AG08396 (cell line): ENCODE measurements at places on chromosomes 3 and 15.

DNA sequence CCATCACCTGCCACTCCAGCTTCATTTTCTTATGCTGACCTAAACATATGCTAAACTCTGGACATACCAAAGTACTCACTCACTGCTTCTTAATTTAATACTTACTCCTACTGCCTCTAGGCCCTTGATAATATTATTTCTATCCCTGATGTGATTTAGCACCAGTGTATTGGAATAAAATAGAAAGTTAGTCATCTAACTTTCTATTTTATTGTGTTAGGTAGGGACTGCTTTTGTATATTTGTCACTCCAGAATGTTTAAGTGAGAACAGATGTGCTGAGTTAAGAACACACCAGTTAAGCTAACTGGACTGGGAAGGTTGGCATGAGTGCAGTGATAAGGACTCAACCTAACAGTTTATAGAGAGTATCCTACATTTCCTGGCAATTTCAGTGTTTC, 6.5 kb upstream of the CLDN16 start:
- no peak for DNase-seq

DNA sequence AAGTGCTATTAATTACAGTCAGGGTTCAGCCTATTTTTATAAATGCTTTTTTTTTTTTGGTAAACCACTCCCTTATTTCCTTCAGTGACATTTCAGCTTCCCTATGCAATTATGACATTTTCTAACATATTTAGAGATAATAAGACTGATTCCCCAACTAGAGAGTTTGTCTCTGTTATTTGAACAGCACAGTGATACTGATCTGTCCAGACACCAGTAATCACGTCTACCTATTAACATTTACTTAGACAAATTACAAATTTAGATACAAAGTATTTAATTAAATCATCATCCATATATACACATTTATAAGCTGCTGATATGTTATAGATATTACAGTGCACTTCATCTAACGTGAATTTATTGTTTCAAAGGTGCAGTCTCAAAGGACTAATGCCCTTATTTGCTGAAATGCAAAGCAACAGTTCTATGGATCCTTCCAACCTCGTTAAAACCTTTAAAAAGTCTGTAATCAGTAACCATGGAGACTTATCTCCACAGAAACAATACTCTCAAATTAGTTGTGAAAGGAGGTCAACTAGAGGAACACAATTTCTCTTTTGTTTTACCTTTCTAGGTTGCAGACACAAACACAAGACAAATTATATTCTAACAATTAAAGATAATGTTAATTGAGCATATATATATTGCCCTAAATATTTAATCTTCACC, 1531.1 kb downstream of the SI start:
- DNase-seq, result no peak

DNA sequence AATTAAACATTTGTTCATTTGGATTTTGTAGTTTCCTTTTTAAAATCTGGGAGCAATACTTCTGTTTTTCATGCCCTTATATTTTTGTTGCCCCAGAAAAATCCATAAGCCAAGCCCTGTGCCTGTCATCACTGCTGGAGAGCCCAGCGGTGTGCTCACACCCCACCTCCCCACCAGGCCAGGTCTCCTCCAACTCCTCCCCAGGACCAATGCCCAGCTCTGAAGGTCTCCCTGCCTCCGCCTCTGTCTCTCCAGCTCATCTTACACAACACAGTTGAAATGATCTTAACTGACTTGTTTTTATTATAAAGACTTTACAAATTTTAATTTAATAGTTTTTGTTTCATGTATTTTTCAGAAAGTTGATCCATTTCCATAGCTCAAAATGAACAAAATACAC, 66.4 kb downstream of the RHCG start:
- no peak for DNase-seq

DNA sequence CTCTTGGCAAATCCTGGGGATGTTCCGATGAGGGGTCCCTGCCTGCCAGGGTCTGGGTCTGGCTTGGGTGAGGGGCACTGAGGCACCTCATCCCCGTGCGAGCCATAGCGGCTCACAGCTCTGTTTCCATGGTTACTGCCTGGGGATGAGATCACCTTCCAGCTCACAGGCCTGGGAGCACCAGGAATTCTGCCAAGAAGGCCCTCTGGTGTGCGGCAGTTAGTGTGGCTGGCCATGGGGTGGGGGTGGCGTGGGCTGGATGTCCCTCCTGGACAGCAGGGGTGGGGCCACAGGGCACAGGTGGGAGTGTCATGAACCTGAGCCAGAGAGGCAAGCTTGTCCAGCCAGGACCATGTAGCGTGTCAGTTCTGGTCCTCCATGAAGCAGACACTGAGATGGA, 22.1 kb upstream of the PRR23E start:
- peak; percentile 77 for DNase-seq

- DNase-seq, result no peak
Observed at GRCh38 chr3:61118830-61119229, 132.4 kb downstream of the FHIT start.

- DNase-seq, result peak; percentile 80
Observed at GRCh38 chr3:188947401-188948280, 224.1 kb upstream of the TPRG1 start.

DNA sequence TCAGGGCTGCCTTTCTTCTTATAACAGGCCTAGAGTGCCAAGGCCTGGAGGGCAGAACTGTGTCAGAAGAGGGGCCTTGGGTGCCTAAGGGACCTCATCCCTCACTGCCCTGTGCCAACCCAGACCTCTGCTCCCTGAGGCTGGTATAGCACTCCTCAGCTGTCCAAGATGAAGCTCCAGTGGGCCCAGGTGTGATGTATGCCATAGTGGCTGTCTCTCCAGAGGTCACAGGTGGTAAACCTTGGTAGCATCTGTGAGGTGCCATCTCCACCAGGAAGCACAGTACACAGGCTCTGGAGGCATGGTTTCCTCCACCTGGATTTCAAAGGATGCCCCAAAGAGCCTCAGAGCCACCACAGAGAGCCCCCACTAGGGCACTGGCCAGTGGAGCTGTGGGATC, 12.3 kb upstream of the KLHL40 start:
- DNase-seq, result no peak

- no peak for DNase-seq
Observed at GRCh38 chr3:73046195-73046594, 15.3 kb upstream of the EBLN2 start.

- DNase-seq, result peak; percentile 18
Observed at GRCh38 chr15:85024509-85025336, 43.1 kb downstream of the PDE8A start.

DNA sequence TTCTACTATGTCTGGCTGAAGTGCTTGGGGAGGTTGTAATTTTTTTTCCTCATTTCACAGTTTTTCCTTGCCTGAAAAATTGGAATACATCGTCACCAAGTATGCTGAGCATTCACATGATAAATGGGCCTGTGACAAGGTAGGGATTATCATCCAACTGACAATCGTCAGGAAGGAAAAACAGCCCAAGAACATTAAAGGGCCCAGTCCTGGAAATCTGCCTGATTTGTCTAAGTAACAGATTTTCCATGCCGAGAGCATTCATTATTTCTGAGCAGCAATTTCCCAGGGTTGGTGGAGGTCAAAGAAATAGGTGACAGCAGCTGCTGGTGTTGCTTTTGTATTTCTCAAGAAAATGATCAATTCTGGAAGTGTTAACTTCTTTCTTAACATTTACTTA, 226.0 kb upstream of the CHRM5 start:
- no peak for DNase-seq

GRCh38 chr3:45557471-45557870, 37.1 kb upstream of the LIMD1 start:
- DNase-seq, result no peak

- DNase-seq, result no peak
Observed at GRCh38 chr3:29694331-29694730, 413.5 kb downstream of the RBMS3 start.

GRCh38 chr3:45994419-45995235, 997 bp downstream of the FYCO1 start:
- DNase-seq, result no peak

DNA sequence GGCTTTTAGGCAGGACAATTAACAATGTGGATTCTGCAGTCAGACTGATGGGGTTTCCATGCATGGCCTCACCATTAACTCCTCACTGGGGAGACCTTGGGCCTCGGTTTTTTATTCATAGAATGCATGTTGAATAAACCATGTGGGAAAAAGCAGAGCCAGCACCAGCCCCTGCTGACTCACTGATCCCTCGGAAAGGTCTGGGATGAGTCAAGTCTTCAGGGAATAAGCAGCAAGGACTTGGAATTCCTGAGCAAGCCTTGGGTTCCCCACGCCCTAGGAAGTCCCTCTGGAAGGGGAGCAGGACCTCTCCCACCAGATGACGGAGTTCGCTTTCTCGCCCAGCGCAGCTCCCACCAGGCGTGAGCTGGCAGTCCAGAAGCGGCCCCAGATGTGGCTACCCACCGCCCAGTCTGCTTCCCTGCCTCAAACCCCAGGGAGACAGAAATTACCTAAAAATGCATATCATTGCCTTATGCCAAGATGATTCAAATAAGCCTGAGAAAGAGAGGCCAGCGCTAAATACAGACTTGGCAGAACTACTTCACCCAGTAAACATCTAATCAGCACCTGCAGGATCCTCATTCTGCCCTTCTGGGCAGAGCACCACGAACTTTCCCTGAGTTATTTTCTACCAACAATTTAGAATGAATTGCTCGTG, 45.4 kb downstream of the BTD start:
- peak; percentile 77 for DNase-seq

- no peak for DNase-seq
Observed at GRCh38 chr3:88988906-88989305, 118.5 kb upstream of the EPHA3 start.

DNA sequence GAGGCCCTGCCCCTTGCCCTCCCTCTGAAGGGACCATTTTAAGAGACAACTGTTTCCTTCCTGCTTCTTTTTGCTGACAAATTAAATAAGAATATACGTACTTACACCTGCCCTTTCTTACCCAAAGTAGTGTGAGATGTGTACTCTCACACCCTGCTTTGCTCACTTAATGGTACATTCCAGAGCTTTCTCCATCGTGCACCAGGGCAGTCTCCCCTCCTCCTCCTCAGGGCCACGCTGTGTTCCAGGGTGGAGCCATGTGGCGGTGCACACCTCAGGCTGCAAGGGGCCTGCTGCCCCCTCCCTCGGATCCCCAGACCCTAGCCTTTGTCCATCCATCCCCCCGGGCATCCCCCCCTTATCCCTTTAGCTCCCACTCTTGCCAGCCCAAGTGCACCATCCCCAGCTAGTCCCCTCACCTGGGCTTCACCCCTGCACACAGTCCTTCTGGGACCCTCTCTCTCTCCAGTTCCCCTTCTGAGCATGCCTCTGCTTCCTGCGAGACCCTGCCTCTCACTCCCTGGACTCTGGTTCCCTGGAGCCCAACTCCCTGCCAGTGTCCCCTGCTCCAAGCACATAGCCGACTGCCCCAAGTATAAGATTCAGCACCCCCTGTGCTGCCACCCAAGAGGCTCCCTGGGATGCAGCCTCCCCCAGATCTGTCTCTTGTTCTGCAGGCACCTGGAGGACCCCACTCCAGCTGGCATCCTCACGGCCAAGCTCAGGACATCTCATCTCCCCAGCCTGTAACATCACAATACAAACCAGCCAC, 89.5 kb upstream of the IQSEC1 start:
- no peak for DNase-seq

GRCh38 chr3:80017369-80017768, 249.6 kb upstream of the ROBO1 start:
- DNase-seq, result no peak

DNA sequence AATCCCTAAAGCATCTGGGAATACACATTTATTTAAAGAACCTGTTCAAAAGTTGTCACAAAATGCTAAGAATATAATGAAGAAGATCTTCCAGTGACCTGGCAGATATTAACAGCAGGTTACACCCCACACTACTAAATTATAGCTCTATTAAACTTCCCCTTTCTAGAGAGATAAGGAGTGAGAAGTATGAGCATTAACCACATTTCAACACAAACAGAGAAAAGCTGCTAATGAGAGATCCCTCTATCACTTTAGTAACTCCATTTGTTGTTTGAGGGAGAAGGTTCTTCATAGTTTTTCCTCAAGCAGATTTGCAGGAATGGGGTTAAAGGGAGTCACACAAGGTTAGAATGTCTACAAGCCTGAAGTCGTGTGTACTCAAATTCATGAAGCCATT, 3.6 kb downstream of the COL8A1 start:
- no peak for DNase-seq

GRCh38 chr3:63934041-63934866, 22.1 kb upstream of the SCAANT1 start:
- no peak for DNase-seq

GRCh38 chr15:98743177-98743576, 94.8 kb downstream of the IGF1R start:
- DNase-seq, result no peak

DNA sequence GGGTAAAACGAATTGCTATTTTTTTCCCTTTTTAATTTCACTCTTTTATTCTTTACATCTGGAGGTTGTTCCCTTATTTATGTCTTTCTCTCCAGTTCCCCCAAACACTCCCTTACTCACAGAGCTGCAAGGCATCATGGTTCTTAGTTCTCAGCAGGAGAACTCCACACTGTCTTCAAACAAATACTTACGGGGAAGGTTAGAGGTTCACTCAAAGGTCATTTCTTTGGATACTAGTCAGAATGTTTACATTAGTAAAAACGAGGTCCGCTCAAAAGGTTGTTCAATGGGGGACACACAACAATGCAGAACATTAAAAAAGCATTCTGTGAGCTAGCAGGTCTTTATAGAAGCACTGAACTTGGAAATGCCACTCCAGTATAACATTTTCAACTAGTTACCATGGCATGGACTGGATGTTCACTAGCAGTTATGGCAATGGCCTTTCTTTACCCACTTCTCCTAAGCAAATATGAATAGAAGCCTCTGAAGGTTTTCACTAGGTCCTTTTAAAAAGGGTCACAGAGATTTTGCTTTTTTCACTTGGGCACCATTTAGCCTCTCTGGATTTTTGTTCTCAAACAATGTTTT, 201.7 kb downstream of the MEIS2 start:
- DNase-seq, result no peak

DNA sequence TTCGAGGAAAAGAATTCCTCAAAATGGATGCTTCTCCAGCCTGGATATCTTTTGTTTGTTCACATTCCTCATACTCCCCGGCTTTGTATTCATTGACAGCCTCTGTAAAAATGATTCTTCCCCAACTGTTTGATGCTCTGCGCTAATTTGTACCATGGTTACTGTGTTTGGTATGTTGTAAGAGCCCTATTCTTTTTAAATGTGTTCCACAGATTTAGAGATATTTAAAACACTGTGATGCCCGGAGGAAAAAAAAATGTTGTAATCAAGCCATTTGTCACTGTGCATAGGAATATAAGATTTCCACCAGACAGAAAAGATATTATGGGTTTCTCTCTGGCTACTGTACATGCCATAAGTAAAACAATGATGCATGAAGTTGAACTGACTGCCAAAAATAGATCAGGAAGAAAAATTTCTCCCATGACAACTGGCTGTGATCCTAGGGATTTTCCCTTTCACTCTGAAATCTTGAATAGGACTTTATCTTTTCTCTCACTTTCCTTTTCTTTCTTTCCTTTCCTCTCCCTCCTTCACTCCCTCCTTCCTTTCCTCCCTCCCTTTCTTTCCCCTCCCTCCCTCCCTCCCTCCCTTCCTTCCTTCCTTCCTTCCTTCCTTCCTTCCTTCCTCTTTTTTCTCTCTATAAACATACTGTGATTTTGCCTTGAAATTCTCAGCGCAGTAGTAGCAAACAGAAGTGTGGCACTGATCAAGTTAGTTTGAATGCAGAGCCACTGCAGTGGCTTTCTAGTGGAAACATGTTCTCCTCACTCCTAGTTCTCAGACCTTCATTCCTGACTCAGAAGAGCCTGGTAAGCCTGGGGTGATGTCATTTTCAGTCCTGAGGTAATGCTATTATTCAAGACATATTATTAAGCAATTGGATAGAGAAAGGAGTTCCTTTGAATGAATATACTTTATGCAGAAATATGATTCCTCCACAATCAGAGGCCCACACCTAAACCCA, 254.9 kb upstream of the TBL1XR1 start:
- peak; percentile 64 for DNase-seq

- peak; percentile 24 for DNase-seq
Observed at GRCh38 chr3:159169828-159170227, 368.0 kb downstream of the MFSD1 start.
